NCI-H2171 (cell line): ENCODE measurements at places on chromosomes 3 and 15.
A peak's percentile ranks its signal among the peaks of the same experiment; 100 is the strongest.

DNA sequence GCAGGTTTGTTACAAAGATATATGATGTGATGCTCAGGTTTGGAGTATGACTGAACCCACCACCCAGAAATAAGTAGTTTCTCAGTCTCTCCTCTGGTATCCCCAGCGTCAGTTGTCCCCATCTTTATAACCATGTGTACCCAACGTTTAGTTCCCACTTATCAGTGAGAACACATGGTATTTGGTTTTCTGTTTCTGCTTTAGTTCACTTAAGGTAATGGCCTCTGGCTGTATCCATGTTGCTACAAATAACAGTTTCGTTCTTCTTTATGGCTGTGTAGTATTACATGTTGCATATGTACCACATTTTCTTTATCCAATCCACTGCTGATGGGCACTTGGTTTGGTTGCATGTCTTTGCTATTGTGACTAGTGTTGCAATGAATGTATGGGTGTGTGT lies 132.3 kb downstream of the LMLN start:
- DNase-seq, result no peak

DNA sequence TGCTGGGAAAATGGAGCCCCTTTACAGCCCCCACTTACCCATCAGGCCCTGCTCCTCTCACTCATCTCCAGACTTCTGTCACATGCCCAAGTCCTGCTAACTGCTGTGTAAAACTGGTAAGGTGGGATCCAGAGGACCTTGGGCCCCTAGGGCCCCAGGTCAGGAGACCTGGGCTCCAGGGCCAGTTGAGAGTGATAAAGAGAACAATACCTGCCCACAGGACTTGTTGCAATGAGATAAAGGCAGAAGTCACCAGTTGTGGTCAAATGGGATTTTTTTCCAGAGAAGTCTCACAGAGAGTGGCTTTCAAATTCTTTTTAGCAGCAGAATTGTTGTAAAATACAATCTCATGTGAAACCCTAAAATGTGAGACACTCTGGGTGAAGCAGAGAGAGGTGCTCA lies 753 bp downstream of the FURIN start:
- DNase-seq, result no peak

- no peak for DNase-seq
Measured at GRCh38 chr3:116139641-116140040, 305.6 kb downstream of the LSAMP start.

- DNase-seq, result peak; percentile 50
Measured at GRCh38 chr15:43903864-43904290, 77.1 kb downstream of the WDR76 start.

DNA sequence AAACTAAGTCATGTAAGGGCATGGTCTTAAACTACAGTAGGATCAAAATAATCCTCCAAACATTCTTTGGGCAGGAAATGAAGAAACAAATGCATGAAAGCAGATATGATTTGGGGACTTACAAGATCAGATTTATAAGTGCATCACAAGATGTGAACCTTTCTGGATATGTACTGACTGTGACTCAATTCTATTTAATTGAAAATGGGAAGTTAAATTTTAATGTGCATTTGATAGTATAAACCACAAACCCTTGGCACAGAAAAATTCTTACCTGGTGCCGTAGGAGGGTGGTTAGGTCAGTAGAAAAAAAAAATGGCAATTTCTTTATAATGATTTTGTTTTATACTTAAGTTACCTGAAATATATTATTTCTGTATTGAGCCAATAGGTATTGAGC lies 262.5 kb upstream of the TGFBR2 start:
- DNase-seq, result no peak

- no peak for DNase-seq
Measured at GRCh38 chr3:128556907-128557306, 63.9 kb upstream of the GATA2 start.

- DNase-seq, result no peak
Measured at GRCh38 chr3:144332868-144333267, 361.2 kb downstream of the DIPK2A start.

- peak; percentile 40 for DNase-seq
Measured at GRCh38 chr3:186932281-186933181, 2.2 kb downstream of the ST6GAL1 start.

DNA sequence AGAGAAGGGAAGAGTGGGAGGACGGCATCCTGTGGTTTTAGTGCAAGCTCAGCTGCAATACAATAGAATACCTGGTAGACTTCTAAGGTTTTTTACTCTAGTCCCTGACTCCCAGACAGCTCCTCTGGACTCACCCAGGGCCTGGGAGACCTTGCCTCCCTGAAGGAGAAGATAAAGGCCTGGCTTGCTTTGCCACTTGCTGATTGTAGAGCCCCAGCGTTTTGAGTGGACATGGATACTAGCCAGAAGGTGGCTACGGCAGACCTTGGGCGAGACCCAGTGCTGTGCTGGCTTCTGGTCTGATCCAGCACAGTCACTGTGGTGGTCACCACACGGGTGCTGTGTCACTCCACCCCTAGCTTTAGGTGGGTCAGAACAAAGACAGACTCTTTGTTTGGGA lies 72.2 kb upstream of the TTC14 start:
- DNase-seq, result no peak

DNA sequence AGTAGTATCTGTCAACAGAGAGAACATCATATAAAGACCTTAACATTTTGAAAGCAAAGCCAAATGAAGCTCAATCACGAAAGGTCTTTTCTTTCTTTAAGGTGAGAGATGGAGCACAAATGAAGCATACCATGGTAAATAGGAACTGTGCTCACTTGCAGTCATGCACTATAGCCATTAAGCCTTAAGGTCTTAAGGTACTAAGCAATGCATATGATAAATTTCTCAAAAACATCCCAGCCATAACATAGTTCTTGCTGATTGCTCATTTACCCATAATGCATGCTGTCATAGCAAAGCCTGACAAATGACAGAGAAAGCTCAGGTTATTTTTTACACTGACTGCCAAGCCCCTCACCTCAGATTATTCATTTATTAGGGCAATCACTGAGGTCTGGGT lies 214.5 kb downstream of the MECOM start:
- DNase-seq, result no peak

DNA sequence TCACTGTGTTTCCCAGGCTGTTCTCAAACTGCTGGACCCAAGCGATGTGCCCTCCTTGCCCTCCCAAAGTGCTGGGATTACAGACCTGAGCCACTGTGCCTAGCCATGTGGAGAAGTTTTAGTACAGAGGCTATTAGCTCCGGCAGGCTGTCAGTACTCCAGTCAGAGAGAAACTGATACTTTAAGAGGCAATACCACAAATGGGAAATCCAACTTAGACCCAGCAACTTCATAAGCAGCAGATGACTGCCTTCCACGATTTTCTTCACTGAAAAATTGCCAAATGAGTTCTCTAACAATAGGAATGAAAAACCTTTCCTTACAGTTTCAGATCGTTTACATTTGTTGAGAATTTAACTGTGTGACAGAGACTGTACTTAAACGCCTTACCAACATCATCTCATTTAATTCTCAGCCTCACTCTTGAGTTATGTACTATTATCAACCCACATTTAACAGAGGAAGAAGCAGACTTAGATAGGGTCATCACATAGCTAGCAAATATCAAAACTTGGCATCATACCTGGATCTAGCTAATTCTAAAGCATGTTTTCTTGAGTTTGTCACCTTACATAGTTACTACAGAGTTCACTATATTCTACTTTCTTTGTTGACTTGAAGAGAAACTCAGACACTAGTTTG lies 127.4 kb downstream of the TCF12 start:
- DNase-seq, result no peak

DNA sequence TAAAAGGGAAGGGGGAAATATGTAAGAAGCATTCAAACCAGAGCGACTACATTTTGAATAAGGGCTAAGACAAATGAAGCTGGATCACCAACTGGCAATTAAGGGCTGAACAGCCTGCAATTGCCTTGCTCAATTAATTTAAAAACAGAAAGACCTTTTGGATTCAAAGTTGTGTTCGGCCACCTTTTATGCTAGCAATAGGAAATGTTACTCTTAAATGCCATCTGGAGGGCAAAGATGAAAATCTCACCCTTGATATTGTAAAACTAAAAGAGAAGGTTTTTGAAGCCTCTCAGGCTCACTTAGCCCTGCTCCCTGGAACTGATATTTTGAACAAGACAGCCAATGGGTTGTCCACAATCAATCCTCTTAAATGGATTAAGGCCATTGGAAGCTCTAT lies 44.2 kb downstream of the ACAD9 start:
- no peak for DNase-seq

DNA sequence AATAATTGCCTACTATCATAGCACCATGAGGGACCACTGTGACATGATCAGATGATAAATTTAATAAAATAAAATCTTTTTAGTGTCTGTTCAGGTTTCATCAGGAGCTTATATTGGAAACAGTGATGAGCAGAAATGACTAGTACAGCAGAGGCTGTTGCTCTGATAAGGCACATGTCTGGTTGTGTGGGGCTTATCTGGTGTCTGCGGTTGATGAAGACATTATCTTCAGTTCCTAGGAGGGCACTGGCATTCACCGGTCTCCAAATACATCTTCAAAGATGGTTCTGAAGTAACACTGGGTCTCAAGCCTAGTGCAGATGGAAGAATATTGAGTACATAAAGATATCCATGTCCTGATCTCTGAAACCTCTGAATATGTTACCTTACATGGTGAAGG lies 125.3 kb downstream of the SUCNR1 start:
- DNase-seq, result no peak

GRCh38 chr3:173467501-173467900 lies 70.0 kb downstream of the NLGN1 start:
- no peak for DNase-seq

DNA sequence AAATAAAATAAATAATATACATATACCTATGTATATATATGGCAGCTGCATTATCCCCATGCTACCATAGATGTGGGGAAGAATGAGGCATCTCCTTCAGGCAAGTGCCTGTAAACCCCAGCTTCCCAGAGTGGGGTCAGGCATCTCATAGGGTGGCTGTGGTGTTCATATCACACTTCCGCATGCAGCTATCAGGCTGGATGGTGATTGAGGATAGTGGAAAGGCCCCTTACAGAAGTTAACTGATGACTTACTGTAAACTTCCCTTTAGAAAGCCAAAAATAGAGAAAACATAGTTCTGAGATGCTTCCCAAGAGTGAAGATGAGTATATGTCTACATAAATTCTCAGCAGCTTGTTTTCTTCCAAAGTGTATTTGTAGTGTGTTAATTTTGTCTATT lies 3.5 kb upstream of the PP2D1 start:
- DNase-seq, result no peak

DNA sequence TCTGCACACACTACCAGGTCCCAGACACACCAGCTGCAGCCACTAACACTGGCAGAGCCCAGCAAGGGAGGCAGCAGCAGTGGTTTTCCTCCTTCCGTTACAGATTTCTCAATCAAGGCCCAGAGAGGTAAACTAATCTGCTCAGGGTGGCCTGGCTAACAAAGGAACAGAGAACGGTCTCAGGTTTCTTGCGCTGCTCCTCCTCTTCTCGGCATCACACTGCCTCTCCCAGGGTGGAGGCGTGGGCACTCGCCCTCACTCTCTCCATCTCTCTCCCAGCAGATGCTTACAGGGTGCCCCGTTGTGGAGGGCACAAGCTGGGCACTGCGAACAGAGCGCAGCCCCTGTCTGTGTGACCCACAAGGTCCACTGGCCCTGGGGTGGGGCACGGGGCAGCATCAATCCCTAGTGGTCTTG lies 228.7 kb downstream of the VPS13C start:
- DNase-seq, result no peak
